T-helper 17 cell (primary cell): ENCODE measurements at places on chromosomes 6 and 20.

DNA sequence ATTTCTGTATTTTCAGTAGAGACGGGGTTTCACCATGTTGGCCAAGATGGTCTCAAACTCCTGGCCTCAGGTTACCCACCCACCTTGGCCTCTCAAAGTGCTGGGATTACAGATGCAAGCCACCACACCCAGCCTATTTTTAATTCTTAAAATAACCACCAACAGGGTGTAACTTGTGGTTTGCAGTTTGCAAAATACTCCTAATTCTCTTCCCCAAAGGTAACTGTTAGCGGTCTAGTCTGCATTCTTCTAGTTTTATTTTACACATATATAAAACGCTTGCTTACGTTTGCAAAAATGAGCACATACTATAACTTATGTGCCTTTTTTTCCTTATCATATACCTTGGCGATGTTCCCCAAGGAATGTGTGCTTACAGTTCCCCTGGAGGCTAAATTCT lies 25.6 kb upstream of the CHMP4B start:
- no peak for DNase-seq

DNA sequence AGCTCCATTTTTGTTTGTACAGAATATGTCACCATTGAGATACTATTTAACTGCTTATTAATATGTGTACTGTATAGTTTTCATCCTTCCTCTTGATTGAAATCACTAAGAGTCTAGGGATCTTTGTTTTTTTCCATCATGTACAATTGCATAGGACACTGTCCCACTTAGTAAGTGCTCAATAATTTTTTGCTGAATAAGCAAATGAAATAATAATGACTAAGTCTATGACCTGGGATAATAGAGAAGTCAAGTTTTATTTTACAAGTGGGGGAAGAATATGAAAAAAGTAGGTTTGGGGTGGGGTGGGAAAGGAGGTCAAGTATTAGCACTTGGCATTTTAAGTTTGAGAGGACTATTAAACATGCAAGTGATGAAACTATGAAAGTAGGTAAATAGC lies 4.5 kb upstream of the EYS start:
- DNase-seq, result no peak

DNA sequence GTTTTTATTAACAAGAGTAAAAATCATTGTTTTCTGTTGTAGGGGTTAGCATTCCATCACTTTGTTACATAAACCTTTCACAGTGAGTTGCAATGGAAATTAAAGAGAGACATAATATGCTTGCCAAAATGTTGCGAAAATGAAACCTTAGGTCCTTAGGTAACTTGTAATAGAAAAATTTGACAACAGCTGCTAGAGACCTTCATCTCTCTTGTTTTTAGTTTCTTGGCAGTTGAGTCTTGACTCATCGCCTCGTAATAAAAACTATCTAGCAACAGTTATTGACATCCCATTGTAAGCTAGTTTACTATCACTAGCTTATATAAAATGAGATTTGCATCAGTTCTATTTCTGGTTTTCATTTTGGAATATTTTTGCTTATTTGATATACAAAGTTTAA lies 179.0 kb upstream of the MMS22L start:
- no peak for DNase-seq

- no peak for DNase-seq
These were observed 87.8 kb downstream of the ANKRD6 start for GRCh38 chr6:89520736-89521135.
